Retina (tissue), 1 donor: ENCODE measurements at places on chromosomes 5 and 9.

- DNase-seq, result no peak
Measured at GRCh38 chr9:109771087-109771486, 8.9 kb upstream of the PALM2AKAP2 start.

DNA sequence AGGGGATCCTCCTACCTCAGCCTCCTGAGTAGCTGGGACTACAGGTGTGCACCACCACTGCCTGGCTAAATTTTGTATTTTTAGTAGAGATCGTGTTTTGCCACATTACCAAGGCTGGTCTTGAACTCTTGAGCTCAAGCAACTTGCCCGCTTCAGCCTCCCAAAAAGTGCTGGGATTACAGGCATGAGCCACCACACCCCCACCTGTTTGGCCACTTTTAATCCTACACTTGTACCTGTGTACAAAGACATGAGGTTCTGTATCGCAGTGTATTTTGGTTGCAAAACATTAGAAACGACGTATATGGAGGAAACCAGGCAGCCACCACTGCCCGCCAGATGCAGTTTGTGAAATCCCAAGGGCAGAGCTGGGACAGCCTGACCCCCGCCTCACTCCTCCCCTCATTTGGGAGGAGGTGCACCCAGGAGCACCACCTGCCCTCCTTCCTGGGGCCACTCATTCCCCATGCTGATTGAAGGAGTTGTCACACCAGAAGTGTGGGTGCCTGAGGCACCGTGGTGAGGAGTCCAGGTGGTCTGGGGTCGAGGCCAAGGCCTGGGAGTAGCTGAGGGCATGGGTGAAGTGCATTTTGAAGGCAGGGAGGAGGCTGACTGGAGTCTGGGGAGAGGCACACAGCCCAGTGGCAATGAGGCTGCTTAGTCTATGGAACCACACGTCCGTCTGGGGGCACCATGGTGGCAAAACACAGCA, 39.3 kb upstream of the OLFM1 start:
- DNase-seq, result no peak

DNA sequence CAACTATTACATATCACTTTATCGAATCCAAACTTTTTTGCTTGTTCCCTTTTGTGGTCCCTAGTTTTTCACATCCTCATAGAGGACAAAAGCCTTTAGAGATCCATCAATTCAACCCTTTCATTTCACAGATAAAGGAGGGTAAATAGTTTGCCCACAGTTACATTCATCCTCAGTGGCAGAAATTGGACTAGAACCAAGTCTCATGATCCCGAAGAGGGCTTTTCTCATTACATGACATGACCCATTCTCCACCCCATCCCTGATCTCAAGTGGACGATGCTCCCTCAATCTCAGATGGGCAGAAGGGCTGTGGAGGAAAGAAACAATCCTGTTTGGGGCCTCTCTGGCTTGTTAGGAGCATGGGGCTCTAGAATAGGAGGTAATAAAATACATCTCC, 23.1 kb downstream of the TICAM2 start:
- no peak for DNase-seq

DNA sequence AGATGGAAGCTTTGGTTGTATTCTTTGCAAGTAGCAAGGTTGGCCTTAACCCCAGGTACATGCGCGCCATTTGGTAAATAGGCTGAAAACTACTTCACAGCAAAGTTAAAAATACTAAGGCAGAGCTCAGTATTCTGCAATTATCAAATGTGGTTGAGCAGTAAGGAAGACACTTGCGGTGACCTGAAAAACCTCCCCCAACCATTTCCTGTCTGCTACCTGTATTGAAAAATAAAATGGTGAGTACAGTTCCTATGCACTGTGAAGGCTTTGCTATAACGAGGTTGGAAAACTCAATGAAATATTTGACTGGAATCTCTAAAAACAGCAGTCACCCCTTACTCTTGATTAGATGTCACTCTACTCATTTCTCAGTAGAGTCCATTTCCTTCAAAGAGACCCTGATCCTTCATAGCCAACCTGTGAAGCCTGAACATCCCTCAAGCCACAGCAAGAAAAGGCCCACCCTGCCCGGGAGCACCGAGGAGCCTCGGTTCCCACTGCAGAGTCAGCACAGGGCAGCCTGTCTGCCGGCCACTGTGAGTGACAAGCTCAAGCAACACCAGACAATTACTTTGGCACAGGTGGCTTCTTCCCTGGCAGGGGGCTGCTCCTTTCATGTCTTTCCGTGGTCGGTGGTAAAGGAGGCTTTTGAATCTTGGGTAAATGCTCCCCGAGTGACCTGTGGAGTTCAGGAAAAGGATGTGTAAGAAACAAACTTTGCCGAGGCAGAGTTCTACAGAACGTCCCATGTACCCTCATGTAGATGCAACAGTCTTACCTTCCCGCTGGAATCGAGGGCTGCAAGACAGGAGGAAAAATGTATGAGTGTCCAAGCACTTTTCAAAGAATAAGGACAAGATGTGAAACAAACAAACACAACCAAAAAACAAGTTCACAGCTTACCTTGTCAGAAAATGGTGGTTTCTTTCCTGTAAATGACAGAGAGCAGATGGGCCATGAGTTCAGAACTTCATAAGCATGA, 29.6 kb downstream of the C5orf58 start:
- DNase-seq, result no peak

- DNase-seq, result peak; percentile 15
Measured at GRCh38 chr9:99818500-99818899, 3.2 kb upstream of the NR4A3 start.

DNA sequence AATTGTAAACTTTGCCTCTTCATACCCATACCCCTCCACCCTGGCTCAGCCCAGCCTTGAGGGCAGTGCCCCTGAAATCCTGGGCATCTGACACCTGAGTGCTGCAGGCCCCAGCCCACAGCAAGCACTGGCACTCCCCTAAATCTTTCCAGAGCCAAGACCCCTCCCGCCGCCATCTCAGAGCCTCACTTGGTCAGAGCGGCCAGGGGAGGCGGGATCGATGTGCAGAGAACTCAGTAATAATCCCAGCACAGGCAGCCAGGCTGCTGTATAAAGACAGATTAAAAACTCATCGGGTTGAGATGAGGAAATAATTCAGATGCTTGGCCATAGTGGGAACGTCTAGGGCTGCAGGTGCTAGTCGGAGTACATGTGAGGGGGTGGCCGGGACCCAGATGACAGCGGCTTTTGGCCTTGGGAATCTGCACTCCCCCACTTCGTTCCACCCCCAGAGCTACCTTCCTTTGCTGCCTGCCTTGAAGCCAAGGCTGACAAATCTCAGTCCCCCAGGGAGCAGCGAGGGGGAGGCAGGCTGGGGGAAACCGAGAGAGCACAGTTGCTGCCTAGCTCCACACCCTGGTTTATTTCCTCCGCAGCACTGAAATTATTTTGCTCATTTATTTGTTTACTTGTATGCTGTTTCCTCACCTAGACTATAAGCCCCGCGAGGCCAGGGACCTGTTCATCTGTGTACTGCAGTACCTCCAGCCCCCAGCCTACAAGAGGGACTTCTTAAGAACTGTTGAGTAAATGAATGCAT, 19.5 kb upstream of the ARAP3 start:
- DNase-seq, result no peak

GRCh38 chr5:171927345-171927941, 79.0 kb downstream of the FBXW11 start:
- DNase-seq, result no peak

GRCh38 chr5:88555674-88556073, 287.0 kb upstream of the TMEM161B start:
- peak; percentile 87 for DNase-seq

GRCh38 chr5:178429156-178429468, 161.1 kb downstream of the COL23A1 start:
- DNase-seq, result no peak

- no peak for DNase-seq
Measured at GRCh38 chr5:135228222-135228621, 170.8 kb downstream of the MACROH2A1 start.

- no peak for DNase-seq
Measured at GRCh38 chr5:135873831-135874230, 21.8 kb downstream of the IL9 start.

DNA sequence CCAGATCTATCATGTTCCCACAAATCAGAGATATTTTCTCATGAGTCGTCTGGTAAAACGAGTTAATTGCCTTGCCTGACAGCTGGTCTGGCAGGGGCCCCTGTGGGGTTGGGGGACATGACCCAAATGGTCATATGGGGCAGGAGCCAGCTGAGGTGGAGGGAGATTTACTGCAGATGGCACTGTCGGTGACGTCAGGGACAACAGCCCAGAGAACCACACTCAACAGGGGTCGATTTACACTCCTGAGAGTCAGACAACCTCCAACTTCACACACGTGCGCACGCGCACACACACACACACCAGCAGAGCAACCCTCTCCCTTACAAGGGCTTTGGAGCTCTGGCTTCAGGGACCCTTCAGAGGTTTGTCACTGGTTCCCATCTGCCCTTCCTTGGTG, 23.4 kb upstream of the GABRP start:
- peak; percentile 23 for DNase-seq

- DNase-seq, result no peak
Measured at GRCh38 chr9:8613346-8613825, 813.8 kb upstream of the DMAC1 start.

GRCh38 chr5:38718771-38719391, 126.9 kb upstream of the OSMR start:
- DNase-seq, result no peak
